ENCODE measurements at places on chromosomes 3 and 15. TPM values are rescaled to one million over a fixed set of nuclear protein-coding genes. Genes with fewer than 3 reads are reported as not detected.

DNA sequence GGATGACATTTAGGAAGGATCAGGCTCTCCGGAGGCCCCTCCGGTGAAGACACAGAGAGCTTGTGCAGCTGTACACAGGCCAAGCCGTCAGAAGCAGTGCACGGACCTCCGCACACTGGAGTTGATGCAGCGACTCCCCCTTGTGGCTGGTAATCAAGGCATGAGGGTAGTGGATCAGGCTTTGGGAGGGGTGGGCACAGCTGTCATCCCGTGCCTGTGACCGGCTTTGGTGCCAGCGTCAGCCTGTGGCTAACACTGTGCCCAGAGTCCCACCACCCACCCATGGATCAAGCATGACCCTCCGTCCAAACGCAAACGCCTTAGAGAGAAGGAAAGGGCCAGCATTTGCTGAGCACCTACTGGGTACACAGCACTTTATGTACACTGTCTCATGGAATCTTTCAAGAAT is 8.2 kb upstream of the GRIP2 start:
- H3K4me3 ChIP-seq, result no peak overlapping the region

- no peak overlapping the region for H3K4me3 ChIP-seq
- peak overlapping the region; percentile 51 for H3K27ac ChIP-seq
- H3K4me1 ChIP-seq, result peaks cover 15% of the 10 kb centered on the region
- peak; percentile 72 for DNase-seq
- H3K36me3 ChIP-seq, result no peaks in the 10 kb centered on the region
These were observed 22.0 kb downstream of the STARD5 start for GRCh38 chr15:81301815-81302399.

GRCh38 chr3:101890716-101891115 is 41.4 kb downstream of the NFKBIZ start:
- H3K27me3 ChIP-seq, result no peaks in the 10 kb centered on the region
- DNase-seq, result no peak
- no peaks in the 10 kb centered on the region for H3K36me3 ChIP-seq
- H3K4me1 ChIP-seq, result no peaks in the 10 kb centered on the region
- H3K27ac ChIP-seq, result no peak overlapping the region
- no peak overlapping the region for H3K4me3 ChIP-seq

DNA sequence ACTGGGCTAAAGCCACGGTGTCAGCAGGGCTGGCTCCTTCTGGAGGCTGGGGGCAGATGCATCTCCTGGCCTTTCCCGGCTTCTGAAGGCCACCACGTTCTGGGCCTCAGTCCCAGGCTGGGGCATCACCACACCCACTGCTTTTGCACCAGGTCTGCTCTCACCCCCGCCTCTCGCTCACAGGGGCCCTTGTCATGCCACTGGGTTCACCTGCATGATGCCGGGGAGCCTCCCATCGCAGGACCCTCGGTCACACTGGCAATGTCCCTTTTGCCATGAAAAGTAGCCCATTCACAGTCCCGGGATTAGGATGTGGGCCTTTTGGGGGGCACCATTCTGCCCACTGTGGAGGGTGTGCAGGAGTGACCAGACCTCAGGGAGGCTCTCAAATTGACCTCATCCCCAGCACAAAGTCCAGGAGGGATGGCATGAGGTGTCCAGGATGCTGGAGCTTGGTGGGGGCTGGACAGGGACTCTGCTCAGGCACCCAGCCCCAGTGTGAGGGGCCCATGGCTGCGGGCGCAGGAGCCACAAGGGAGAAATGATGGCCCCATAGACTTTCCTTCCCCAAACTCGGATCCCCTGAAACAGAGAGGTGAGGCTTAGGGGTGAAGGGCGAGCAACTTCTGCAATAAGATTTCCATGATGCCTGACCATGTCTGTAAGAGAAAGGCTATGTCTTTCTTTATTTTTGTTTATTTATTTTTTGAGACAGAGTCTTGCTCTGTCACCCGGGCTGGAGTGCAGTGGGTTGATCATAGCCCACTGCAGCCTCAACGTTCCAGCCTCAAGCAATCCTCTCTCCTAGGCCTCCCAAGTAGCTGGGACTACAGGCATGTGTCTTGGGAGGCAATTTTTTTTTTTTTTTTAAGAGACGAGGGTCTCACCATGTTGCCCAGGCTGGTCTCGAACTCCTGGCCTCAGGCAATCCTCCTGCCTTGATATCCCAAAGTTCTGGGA is 189.1 kb downstream of the GOLGA6L6 start:
- no peak for DNase-seq
- no peak overlapping the region for H3K27ac ChIP-seq
- no peaks in the 10 kb centered on the region for H3K36me3 ChIP-seq
- peaks cover 2% of the 10 kb centered on the region for H3K27me3 ChIP-seq
- no peak overlapping the region for H3K4me3 ChIP-seq
- no peaks in the 10 kb centered on the region for H3K4me1 ChIP-seq

Gene SOX14
- not detected for polyA plus RNA-seq

Gene GNAT1
- polyA plus RNA-seq, result not detected

Gene TEX55
- polyA plus RNA-seq, result not detected

Gene ERC2
- 0.80 TPM for polyA plus RNA-seq

Gene COL8A1
- 0.44 TPM for polyA plus RNA-seq

All from muscle of leg (tissue), 16 donors.